ENCODE measurements at places on chromosomes 1 and 21. TPM values are rescaled to one million over a fixed set of nuclear protein-coding genes. Genes with fewer than 3 reads are reported as not detected.

FAM43B gene
- total RNA-seq, result not detected

DNA sequence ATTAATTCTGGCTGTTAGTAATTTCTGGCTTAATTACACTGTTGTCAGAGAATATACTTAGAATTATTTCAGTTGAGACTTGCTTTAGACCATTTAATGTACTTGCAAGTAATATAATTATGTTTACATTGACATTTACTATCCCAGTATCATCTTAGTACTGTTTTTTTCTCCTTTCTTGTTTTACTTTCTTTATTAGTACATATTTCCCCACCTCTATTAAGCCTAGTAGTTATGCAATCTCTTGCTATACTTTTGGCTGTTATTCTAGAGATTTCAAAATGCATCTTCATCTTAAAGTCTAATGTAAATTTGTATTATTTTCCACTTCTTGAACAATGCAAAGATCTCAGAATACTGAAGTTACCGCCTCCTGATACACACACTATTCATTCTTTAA lies 24.4 kb downstream of the BRWD1 start:
- H3K4me1 ChIP-seq, result no peaks in the 10 kb centered on the region
- H3K27me3 ChIP-seq, result no peaks in the 10 kb centered on the region
- peaks cover 39% of the 10 kb centered on the region for H3K36me3 ChIP-seq
- no peak for DNase-seq
- H3K4me3 ChIP-seq, result no peak overlapping the region

DSCAM gene
- not detected for total RNA-seq

- H3K4me1 ChIP-seq, result no peaks in the 10 kb centered on the region
- H3K4me3 ChIP-seq, result no peak overlapping the region
- no peaks in the 10 kb centered on the region for H3K36me3 ChIP-seq
- H3K27me3 ChIP-seq, result no peaks in the 10 kb centered on the region
- no peak for DNase-seq
These were observed 1106.4 kb downstream of the AMY1C start for GRCh38 chr1:104856091-104856490.

- H3K4me1 ChIP-seq, result peaks cover 14% of the 10 kb centered on the region
- no peak overlapping the region for H3K27ac ChIP-seq
- H3K27me3 ChIP-seq, result peaks cover 6% of the 10 kb centered on the region
- DNase-seq, result no peak
These were observed 11.4 kb downstream of the SEMA6C start for GRCh38 chr1:151134991-151135390.

TGFB2 gene
- not detected for total RNA-seq

- no peak overlapping the region for H3K27ac ChIP-seq
- no peak overlapping the region for H3K4me3 ChIP-seq
- no peaks in the 10 kb centered on the region for H3K27me3 ChIP-seq
These were observed 17.2 kb downstream of the CTNNBIP1 start for GRCh38 chr1:9892563-9893528.

FNDC5 gene
- total RNA-seq, result not detected

ITLN2 gene
- not detected for total RNA-seq

GRCh38 chr1:67916140-67916886 lies 83.0 kb upstream of the GNG12 start:
- no peak overlapping the region for H3K4me3 ChIP-seq
- no peaks in the 10 kb centered on the region for H3K4me1 ChIP-seq
- no peaks in the 10 kb centered on the region for H3K36me3 ChIP-seq
- H3K27me3 ChIP-seq, result no peaks in the 10 kb centered on the region
- H3K27ac ChIP-seq, result no peak overlapping the region

- no peaks in the 10 kb centered on the region for H3K27me3 ChIP-seq
- H3K4me3 ChIP-seq, result no peak overlapping the region
- no peak for DNase-seq
- H3K27ac ChIP-seq, result no peak overlapping the region
- no peaks in the 10 kb centered on the region for H3K36me3 ChIP-seq
These were observed 11.9 kb upstream of the NIBAN1 start for GRCh38 chr1:184986250-184986649.

DNA sequence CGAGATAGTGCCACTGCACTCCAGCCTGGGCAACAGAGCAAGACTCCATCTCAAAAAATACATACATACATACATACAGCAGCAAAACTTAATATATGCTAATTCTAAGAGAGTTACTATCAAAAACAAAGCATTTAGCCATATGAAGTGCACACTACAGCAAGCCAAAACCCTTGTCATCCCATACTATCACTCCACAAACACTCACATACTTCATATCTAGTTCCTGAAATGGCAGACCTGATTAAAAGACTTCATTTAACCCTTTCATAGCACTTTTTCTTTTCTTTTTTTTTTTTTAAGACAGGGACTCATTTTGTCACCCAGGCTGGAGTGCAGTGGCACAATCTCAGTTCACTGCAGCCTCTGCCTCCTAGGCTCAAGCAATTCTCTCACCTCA lies 65.6 kb downstream of the COP1 start:
- no peak overlapping the region for H3K4me3 ChIP-seq
- peaks cover 8% of the 10 kb centered on the region for H3K4me1 ChIP-seq
- no peaks in the 10 kb centered on the region for H3K27me3 ChIP-seq
- H3K36me3 ChIP-seq, result no peaks in the 10 kb centered on the region

DNA sequence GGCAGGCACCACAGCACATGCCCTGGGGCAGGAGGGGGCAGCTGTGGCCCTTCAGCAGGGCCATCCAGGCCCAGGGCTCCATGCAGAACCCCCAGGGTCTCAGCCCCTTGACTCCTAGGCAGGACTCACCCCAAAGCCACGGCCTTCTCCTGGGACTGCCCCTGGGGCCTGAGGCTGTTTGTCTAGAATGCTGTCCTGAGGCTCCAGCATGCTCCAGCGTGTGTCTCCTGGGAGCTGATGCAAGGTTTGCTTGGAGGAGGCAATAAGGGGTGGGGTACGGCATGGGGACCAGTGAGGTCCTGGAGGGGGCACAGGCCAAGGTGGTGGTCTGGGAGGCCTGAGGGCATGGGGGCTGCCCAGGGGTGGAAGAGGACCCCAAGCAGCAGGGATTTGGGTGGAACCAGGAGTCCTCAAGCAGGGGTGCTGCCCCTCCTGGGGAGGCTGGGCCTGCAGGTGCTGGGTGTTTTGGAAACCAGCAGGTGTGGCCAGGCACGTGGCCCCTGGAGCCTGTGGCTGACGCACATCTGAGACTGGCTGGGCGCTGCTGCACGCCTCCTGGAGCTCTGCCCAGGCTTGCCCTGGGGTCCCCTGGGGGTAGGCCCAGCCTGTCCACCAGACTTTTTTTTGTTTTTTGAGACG lies 7.8 kb upstream of the CALML6 start:
- H3K36me3 ChIP-seq, result no peaks in the 10 kb centered on the region
- H3K4me3 ChIP-seq, result no peak overlapping the region
- peaks cover 21% of the 10 kb centered on the region for H3K4me1 ChIP-seq
- H3K27me3 ChIP-seq, result no peaks in the 10 kb centered on the region
- no peak for DNase-seq
- H3K27ac ChIP-seq, result no peak overlapping the region

DNA sequence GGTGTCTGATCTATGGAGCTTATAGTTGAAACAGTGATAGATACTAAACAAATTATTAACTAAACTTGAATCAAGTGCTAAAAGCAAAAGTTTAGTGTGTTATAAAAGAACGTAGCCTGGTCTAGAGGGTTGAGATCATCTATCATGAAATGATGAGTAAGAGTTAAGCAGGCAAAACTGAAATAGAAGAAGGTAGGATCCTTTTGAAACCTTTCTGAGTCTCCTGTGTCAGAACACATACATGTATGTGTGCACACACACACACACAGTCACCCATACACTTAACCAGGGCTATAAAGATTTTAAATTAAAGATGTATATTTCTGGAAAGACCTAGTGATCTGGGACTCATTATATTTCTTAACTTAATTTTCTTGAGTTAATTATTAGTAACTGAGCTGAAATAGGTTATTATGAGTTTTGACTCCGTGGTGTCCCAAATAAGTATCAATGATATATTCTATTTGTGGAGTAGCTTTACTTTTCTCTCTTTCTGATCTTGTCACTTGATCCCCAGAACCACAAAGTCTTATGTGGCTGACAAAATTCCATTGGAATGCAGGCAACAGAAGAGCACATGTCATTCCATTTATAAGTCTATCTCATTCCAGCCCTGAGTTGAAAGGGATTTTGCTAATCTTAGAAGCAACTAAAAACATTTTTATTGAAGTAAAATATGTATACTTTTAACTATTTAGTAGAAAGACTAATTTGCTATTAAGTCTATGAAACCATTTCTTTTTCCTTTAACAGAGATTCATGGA lies 70.7 kb downstream of the PRRX1 start:
- no peak for DNase-seq
- H3K4me3 ChIP-seq, result no peak overlapping the region
- no peaks in the 10 kb centered on the region for H3K27me3 ChIP-seq
- H3K36me3 ChIP-seq, result no peaks in the 10 kb centered on the region

ERICH3 gene
- not detected for total RNA-seq

SGIP1 gene
- total RNA-seq, result not detected

GRCh38 chr1:171256940-171257606 lies 8.8 kb downstream of the FMO1 start:
- no peak for DNase-seq
- H3K36me3 ChIP-seq, result no peaks in the 10 kb centered on the region
- no peak overlapping the region for H3K27ac ChIP-seq
- peaks cover 8% of the 10 kb centered on the region for H3K27me3 ChIP-seq
- H3K4me1 ChIP-seq, result no peaks in the 10 kb centered on the region

- no peaks in the 10 kb centered on the region for H3K36me3 ChIP-seq
- no peak overlapping the region for H3K4me3 ChIP-seq
- DNase-seq, result no peak
- no peak overlapping the region for H3K27ac ChIP-seq
These were observed 876 bp upstream of the NAV1 start for GRCh38 chr1:201537891-201538611.

HLX gene
- 0.14 TPM for total RNA-seq
